ENCODE measurements at places on chromosomes 3 and 15.

- no peak for DNase-seq
Observed at GRCh38 chr3:99638167-99638948, at the start of gene COL8A1. Gene COL8A1, plus strand, starts transcription at chr3:99638594. Its CDS starts 152,089 bp downstream, at chr3:99790683.

GRCh38 chr15:41483115-41483514 is 10.6 kb upstream of the ITPKA start:
- DNase-seq: no peak

GRCh38 chr3:11300970-11301369 is 28.8 kb downstream of the ATG7 start:
- DNase-seq: no peak

DNA sequence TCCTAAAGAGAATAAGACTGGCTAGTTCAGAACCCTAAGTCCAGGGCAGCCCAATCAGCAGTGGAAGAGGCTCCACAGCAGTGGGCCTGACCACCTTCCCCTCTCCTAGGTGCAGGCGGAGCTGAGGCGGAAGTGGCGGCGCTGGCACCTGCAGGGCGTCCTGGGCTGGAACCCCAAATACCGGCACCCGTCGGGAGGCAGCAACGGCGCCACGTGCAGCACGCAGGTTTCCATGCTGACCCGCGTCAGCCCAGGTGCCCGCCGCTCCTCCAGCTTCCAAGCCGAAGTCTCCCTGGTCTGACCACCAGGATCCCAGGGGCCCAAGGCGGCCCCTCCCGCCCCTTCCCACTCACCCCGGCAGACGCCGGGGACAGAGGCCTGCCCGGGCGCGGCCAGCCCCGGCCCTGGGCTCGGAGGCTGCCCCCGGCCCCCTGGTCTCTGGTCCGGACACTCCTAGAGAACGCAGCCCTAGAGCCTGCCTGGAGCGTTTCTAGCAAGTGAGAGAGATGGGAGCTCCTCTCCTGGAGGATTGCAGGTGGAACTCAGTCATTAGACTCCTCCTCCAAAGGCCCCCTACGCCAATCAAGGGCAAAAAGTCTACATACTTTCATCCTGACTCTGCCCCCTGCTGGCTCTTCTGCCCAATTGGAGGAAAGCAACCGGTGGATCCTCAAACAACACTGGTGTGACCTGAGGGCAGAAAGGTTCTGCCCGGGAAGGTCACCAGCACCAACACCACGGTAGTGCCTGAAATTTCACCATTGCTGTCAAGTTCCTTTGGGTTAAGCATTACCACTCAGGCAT is 33.7 kb downstream of the VIPR1 start:
- DNase-seq: no peak

GRCh38 chr3:46533091-46533490 is 33.0 kb downstream of the LRRC2 start:
- no peak for DNase-seq

DNA sequence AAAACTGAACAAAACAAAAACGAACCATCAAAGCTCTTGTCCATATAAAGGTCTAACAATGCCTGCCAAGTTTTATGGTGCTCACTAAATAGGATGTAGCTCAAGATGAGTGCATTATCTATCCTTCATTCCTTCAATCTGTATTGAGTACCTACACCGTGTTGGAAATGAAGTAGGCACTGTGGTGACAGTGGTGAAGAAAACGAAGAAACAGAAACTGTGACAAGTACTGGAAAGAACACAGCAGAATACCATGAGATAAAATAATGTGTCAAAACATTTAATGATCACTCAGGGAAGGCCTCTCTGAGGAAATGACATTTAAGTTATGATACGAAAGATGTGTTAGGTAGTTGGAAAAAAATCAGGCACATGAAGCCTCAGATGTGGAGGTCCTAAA is 36.2 kb downstream of the CBLB start:
- no peak for DNase-seq

DNA sequence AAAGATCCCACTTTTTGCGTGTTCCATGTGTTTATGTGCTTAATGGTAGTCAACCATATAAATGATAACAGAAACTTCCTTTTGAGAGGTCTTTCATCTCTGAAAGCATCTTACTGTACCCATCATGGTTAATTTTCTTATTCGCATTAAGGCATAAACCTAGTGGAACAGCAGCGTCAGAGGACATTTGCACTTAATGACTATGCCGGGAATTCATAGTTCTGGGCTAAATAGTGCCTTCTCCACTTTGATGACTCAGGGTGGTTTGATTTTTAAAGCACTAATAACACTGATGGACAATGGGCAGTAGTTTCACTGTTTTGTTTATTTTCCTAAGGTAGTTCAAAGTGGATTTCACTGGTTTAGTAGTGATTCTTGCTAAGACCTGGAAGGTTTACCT is 455.3 kb downstream of the DIPK2A start:
- DNase-seq: no peak

- no peak for DNase-seq
Observed at GRCh38 chr15:70308011-70308734, 210.5 kb upstream of the TLE3 start.

DNA sequence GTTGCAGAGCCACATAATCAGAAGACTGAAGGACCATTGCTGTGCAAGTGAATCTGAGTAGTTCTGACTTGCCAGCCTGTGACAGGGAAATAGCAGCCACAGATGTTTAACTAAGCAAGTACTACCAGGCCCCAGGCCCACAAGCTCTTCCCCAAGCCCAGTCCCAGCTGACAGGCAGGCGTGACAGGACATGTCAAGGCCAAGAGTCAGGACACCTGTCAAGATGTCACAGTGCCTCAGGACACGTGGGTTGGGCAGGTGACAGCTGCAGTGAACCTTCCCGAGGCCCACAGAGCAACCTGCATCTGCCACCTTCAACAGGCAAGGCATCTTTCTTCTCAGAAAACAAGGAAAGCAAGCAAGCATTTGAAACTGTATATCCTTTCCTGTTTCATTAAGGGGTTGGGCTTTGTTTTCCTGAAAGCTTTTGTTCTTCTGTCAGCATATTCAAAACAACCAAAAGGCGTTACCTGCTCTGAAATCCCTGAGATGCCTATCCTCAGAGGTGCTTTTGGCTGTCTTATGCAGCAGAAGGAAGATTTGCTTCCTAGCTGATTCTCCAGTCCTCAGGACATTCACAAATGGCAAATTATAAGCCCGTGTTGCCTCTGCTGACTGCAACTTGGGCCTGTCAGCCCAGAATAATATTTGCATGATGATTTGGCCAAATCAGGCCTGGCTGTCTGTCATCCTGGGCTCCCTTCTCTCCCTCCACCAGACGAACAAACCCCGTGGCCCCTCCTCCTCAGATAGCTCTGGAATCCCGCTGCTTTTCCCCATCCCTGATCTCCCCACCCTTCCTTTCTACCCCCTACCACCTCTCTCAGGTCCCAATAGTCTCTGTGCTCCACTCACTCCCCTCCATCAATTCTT is 171.8 kb upstream of the WNT5A start:
- DNase-seq: no peak

DNA sequence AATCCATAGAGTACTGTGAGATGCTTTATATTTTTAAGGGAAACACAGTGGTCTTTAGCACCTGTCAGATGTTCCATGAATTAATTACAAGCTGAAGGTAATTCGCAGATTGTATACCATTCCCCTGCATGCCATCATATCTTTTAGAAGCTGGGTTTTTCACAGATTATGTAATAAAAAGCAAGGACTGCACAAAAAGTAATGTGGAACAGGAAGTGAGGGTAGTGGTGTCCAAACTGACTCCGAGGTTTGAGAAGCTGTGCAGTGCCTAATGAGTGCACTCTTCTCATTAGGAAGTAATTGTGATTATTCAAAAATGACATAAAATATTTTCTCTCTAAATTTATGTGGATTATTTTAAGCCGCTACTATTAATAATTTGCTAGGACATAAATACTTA is 123.2 kb downstream of the GOLIM4 start:
- no peak for DNase-seq

GRCh38 chr15:28783466-28783865 is 65.0 kb downstream of the GOLGA6L7 start:
- DNase-seq: no peak

DNA sequence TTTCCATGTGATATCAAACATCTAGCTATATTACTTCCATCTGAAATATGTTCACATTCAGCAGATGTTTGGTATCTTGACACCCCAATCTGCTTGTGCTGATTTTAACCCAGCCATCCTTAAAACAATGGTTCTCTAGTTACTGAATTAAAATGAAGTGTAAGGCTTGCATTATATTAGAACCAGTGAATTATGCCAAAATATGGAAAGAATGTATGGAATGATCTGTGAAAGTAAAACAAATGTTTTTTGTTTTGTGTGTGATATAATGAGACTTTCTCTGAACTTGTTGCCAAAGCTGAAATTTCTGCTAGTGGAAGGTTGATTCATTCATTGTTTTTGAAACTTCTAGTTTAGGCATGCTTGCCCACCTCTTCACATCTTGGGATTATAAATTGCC is 317.1 kb downstream of the MEX3B start:
- DNase-seq: no peak

DNA sequence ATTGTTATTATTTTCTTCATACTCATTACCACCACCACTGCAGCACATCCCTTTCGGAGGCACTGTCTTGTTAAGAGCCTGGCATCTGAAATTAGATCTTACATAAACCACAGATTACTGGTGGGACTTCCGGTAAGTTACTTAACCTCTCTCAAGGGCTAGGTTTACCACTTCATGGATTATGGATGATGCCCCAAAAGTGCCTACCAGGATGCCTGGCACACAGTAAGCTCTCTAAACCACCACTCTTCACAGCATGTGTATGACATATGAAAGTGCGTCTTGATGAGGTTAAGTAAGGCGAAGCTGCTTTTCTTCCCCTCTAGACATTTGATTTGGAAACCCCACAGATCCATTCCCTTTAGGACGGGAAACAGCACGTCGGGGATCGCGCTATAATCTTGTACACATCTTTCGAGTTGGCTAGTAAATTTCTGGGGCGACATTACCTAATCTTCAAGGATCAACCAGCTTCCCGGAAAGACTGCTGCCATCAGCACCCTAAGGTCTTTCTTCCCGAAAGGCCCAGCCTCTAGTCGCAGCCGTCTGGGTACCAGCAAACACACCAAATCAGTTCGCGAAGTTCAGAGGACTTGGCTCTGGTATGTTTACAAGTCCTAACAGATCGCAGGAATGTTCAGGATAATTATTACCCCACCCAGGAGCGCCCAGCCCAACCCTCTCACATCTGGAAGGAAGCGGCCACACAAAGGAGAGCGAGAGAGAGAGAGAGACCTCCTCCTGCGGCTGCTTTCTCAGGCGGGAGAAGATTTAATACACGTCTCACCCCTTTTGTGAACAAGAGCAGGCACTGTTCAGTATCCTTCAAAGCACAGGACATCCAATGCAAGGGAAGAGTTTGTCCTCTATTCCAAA is 155.1 kb upstream of the FRMD4B start:
- DNase-seq: no peak

DNA sequence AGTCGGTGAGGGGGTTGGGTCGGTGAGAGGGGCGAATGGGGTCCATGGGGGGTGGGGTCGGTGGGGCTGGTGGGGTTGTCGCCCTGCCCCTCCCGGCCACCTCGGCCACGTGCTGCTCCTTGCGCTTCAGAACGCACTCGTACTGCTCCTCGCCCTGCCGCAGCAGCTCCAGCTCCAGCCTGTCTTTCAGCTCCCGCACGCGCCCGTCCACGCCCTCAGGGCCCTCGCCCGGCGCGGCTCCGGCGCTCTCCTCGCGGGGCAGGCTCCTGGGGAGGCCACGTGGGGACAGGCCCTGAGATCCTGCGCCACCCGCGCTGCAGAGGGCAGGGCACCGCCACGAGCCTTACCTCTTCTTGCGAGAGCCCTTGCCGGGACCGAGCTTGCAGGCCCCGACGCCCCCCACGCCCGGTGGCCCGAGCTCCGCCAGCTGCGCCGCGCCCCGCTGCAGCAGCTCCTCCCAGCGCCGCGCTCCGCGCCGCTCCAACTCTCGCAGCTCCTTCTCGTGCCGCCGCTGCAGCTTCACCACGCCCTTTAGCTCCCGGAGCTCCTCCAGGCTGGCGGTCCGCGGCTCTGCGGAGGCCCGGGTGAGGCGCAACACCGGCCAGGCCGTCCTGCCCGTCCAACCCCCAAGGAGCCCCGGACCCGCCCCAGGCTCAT is 8.2 kb upstream of the ANKRD63 start:
- no peak for DNase-seq

- no peak for DNase-seq
Observed at GRCh38 chr3:52606373-52607085, 70.1 kb downstream of the UQCC5 start.

DNA sequence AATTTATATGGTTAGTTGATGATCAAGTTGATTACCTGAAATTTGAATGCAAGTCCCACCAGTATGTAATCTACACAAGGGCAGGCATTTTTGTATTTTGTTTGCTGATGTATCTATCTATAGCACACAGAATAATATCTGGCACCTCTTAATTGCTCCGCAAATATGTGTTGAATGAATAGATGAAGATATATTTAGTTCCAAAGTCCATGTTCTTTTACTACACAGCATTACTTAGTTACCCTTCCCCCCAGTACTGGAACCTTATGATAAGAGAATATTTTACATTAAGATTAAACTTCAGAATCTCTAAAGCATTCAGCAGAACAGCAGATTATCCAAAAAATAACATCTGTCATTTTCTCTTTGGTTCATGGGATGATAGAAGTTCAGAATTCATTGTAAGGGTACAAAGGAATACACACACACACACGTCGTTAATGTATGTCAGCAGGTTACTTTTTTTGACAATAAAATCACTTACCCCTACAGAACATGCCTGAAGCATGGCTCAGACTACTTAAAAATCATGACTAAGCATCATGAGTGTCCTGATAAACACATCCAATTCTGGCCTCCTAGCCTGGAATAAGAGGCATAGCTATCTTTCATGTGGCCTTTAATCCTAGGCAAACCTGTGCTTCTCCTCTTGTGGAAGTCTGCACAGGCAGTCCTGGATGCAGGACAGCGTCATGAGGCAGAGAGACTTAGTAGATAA is 148.9 kb upstream of the TBC1D5 start:
- no peak for DNase-seq

GRCh38 chr3:33936171-33936920 is 137.9 kb downstream of the PDCD6IP start:
- DNase-seq: no peak

DNA sequence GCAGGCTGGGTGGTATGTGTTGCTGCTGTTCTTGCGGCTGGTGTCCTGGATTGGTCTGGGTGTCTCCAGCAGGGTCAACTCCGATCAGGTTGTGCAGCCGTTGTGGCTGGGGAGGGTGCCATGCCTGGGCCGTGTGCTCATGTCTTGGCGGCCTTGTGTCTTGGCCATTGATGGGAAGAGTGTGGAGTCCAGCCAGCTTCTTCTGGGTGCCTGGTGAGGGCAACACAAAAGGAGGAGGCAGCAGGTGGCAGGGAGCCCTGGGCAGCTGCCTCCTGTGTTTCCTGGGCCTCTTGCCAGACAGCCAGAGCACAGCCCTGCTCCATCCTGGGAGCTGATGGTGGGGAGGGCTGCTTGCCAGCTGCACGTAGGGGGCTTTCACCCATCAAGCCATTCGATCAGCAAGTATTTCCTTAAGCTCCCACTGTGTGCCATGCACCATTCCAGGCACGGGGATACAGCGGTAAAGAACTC is 4.3 kb downstream of the CHAC1 start:
- DNase-seq: no peak
